ENCODE measurements at places on chromosomes 16 and 17. TPM values are rescaled to one million over a fixed set of nuclear protein-coding genes. Genes with fewer than 3 reads are reported as not detected.

Gene CPSF4L
- total RNA-seq: not detected

Gene C16orf96
- not detected for total RNA-seq

Gene HP
- total RNA-seq: not detected

Gene RSPRY1
- 40.9 TPM for total RNA-seq

Gene HLF
- total RNA-seq: 0.04 TPM

Gene MMP2
- total RNA-seq: 52.9 TPM

Gene FOXC2
- total RNA-seq: not detected

Gene NMRAL1
- total RNA-seq: 75.9 TPM

Gene DBNDD1
- 1.8 TPM for total RNA-seq

Gene ABCA8
- not detected for total RNA-seq

Gene PRSS27
- total RNA-seq: 0.21 TPM

Gene SLC35B1
- 75.4 TPM for total RNA-seq

Gene NPIPA8
- 8.4 TPM for total RNA-seq

Gene ITGAD
- total RNA-seq: not detected

Gene LITAFD
- total RNA-seq: not detected

Gene TMED6
- total RNA-seq: 0.24 TPM

Gene PIGS
- 47.4 TPM for total RNA-seq

Gene LRRC59
- 231 TPM for total RNA-seq

Gene MT1H
- total RNA-seq: not detected

Gene KRTAP9-6
- not detected for total RNA-seq

Gene SLC5A11
- total RNA-seq: not detected

Gene OTOP3
- not detected for total RNA-seq

Gene PRKCA
- 5.0 TPM for total RNA-seq

Gene MPV17L
- total RNA-seq: 1.3 TPM

Gene TBX6
- 1.3 TPM for total RNA-seq

Gene CSF3
- total RNA-seq: 5.1 TPM

Gene FBXW10
- total RNA-seq: not detected

Gene C17orf58
- total RNA-seq: 6.2 TPM

Gene KRTAP4-2
- total RNA-seq: not detected

Gene KIF2B
- total RNA-seq: not detected

Gene PDILT
- not detected for total RNA-seq

Gene KRTAP4-6
- not detected for total RNA-seq

Gene TANC2
- total RNA-seq: 41.3 TPM

Gene KRT39
- total RNA-seq: not detected

Gene HSD11B2
- total RNA-seq: 0.78 TPM

Gene SEPTIN12
- total RNA-seq: not detected

Gene CRYBA1
- not detected for total RNA-seq

Gene PIK3R6
- total RNA-seq: not detected

Gene MSLN
- 72.9 TPM for total RNA-seq

Gene KRTAP4-9
- not detected for total RNA-seq

Gene PIPOX
- not detected for total RNA-seq

Gene PYY
- not detected for total RNA-seq

Gene GPRC5B
- total RNA-seq: 0.48 TPM

Gene CX3CL1
- 0.54 TPM for total RNA-seq

Gene SHMT1
- total RNA-seq: 41.1 TPM

Gene ZFPM1
- 4.4 TPM for total RNA-seq

Gene GNGT2
- not detected for total RNA-seq

Gene AARS1
- total RNA-seq: 125 TPM

Gene ZG16
- not detected for total RNA-seq

Gene CLEC10A
- not detected for total RNA-seq

Gene KRT20
- not detected for total RNA-seq

Gene PHOSPHO1
- total RNA-seq: 0.31 TPM

Gene PIRT
- total RNA-seq: not detected

Gene PTX4
- not detected for total RNA-seq

Gene KRT25
- not detected for total RNA-seq
